ENCODE measurements at places on chromosomes 2 and 18.

- DNase-seq: no peak
Observed at GRCh38 chr2:238239543-238239862, 335 bp downstream of the HES6 start.

DNA sequence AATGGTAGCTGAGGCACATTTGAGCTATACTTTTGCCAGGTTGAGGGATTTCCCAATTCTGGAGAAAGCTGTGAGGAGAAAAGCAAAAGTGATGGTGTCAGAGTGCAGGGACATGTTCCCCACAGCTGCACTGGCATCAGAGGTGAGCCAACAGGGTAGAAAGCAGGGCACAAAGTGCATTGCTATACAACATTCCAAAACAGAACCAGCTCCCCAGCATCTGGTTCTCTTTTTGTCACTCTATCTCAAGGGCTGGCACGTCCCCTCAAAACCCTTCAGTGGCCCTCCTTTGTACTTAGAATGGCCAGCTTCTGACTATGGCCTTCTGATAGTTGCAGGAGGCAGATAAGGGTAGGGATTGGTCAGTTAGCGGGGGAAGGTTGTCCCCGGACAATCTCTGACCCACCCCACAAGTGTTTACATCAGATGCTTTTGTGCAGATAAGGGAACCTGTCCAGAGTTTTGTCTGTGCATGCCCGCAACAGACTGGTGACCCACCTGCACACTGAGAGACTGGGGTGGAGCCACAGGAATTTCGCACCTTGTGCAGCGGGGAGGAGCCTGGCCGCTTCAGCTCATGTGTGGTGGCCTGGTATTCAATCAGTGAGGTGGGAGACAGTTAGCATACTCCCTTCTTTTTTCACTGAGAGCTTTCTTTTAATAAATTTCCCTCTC, 31.0 kb upstream of the TMEM17 start:
- peak; percentile 93 for DNase-seq

GRCh38 chr18:55857956-55858355, 270.0 kb upstream of the TCF4 start:
- DNase-seq: no peak

GRCh38 chr2:96325041-96325883, at the start of gene ITPRIPL1:
Gene ITPRIPL1, plus strand, starts transcription at chr2:96325317. Its CDS starts 523 bp downstream, at chr2:96325840.
- DNase-seq: peak; percentile 10

DNA sequence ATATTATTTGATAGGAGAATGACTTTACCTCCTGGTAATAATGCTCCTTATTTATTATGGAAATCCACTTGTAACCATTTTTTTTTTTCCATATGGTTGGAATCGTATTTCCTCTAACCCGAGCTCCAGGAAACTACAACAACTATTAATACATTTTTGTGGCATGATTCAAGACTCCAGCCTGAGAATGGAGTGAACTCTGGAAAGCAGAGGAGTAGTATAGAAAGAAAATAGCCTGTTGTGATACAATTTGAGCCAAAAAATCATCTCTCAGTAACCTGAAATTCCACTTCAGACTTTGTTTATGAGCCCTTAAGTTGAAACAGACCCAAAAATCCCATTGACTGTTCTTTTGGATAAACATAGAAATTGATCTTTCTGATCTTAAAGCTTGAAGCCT, 921.1 kb downstream of the SOCS6 start:
- DNase-seq: no peak

- DNase-seq: no peak
Observed at GRCh38 chr2:23083966-23084365, 301.0 kb upstream of the KLHL29 start.

DNA sequence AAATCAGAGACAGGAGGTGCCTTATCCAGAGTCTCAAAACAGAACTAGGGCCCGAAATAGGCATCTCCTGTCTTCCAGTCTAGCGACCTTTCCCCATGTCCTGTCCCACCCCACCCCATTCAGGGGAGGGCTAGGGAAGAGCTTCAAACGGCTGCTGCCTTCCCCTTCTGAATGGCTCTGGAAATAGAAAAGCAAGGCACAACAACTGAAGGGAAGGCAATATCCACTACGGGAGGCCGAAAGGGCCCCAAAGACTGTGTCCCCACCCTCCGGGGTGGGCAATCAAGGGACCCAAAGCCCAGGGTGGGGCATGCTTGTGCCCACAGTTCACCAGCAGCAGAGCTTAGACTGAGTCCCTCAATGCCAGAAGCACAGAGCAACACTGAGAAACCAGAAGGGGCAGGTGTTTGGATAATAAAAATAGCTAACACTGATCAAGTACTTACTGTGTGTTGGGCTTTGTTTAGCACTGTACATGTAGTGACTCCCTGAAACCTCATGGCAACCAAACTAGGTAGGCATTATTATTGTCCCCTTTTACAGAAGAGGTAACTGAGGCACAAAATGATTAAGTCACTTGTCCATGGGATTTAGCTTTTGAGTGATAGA, 38.5 kb downstream of the CYRIA start:
- no peak for DNase-seq
